ENCODE measurements at places on chromosomes 13 and 19.
A peak's percentile ranks its signal among the peaks of the same experiment; 100 is the strongest.

GRCh38 chr19:16325641-16326400 is 1.2 kb downstream of the KLF2 start:
- peak; percentile 60 for DNase-seq

- no peak for DNase-seq
Measured at GRCh38 chr13:59178344-59178743, 985.4 kb downstream of the DIAPH3 start.

- DNase-seq = no peak
Measured at GRCh38 chr13:49347650-49348385, 96.0 kb downstream of the CAB39L start.

- no peak for DNase-seq
Measured at GRCh38 chr13:47146991-47147811, 250.3 kb upstream of the HTR2A start.

GRCh38 chr13:21078501-21078900 is 17.1 kb upstream of the LATS2 start:
- DNase-seq = no peak

- DNase-seq = no peak
Measured at GRCh38 chr19:41575998-41576397, at the start of gene CEACAM21. Gene CEACAM21, plus strand, starts transcription at chr19:41576166. Its CDS starts 109 bp downstream, at chr19:41576275.

- DNase-seq = no peak
Measured at GRCh38 chr19:27962264-27962663, 1250.7 kb downstream of the UQCRFS1 start.

- DNase-seq = peak; percentile 60
Measured at GRCh38 chr19:344625-345319, at the start of gene MIER2. Gene MIER2, minus strand, starts transcription at chr19:344796. Its CDS starts 14 bp downstream, at chr19:344782.

DNA sequence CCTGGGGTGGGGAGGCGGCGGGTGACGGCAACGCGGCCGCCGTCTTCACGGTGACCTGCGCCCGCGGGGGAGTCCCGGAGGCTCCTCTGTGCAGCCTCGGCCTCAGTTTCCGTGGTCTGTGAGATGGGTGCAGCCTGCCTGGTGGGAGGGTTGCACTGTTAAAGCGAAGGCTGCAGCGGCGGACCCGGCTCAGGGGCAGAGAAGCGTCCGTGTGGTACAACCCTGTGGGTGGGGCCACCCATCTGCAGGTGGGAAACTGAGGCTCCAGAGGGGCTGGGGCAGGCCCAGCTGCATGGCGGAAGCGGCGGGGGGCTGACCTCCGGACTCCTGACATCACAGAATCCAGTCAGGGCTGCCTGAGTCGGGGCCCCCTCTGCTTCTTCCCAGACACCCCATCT is 481 bp downstream of the FGF22 start:
- DNase-seq = no peak

- DNase-seq = no peak
Measured at GRCh38 chr19:29650772-29651387, 14.4 kb upstream of the PLEKHF1 start.

DNA sequence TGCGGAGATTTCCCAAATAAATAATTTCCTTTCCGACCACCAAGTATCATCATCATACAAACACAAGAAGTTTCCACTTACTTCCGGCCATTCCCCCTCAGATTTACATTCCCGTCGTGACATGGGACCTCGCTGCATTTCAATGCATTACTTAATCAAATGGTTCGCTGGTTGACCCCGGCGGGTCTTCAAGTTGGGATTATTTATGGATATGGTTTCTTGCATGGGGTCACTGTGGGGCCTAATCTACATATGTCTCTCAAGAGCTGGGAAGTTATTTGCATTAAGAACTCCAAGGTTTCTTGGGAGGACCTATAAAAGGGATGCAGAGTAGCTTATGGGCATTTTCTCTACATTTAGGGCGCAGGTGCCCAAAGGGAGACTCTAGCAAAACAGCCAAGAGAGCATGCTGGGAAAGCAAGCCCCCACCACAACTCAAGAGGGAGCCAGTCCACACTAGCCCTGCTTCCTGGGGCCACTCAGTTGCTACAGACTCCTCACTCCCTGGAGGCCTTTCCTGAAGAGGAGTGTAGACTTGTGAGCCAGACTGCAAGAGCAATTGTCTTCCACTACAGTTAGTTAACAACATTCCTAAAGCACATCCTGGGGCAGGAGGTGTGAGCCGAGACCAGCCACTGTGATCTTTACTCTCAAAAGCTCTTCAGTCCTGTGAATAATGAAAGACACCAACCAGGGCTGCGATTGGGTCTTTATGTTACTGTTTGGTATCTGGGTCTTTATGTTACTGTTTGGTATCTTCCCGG is 125.3 kb downstream of the KATNAL1 start:
- no peak for DNase-seq

GRCh38 chr19:28208745-28209144 is 1004.2 kb downstream of the UQCRFS1 start:
- no peak for DNase-seq

- no peak for DNase-seq
Measured at GRCh38 chr13:37701306-37701705, 102.7 kb upstream of the POSTN start.

DNA sequence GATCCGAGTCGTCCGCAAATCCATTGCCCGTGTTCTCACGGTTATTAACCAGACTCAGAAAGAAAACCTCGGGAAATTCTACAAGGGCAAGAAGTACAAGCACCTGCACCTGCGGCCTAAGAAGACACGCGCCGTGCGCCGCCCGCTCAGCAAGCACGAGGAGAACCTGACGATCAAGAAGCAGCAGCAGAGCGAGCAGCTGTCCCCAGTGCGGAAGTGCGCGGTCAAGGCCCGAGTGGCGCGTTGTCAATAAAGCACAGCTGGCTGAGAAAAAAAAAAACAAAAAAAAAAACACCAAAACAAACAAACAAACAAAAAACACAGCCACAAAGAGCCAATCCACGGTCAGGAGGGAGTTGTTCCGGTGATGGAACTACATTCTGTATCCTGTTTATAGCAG is 4.7 kb upstream of the GNA15 start:
- DNase-seq = no peak

GRCh38 chr13:70747262-70747661 is 639.0 kb upstream of the KLHL1 start:
- no peak for DNase-seq

DNA sequence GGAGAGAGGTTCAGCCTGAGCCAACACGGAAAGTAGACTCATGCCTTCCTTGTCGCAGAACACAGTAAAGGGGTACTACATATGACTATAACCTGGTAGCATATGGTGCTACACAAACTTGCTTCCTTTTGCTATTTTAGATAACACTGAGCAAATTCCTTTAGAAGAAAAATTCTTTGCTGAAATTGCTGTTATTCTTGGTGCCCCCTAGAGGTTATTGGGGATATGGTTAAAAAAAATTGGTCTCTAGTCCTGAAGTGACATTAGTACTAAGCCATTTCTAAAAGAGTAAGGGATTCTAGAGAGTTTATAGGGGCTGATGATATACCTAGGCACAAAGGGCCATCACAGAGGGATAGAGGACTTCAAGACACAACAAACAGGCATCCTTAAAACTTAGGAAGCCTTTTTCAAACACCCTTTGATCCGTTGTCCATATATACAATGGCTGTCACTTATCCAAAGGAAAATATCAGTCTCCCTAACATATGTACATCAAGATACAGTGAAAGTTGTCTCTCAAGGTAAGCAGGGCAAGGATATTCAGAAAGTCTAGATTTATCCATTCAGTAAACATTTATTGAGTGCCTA is 13.9 kb upstream of the HS6ST3 start:
- no peak for DNase-seq

DNA sequence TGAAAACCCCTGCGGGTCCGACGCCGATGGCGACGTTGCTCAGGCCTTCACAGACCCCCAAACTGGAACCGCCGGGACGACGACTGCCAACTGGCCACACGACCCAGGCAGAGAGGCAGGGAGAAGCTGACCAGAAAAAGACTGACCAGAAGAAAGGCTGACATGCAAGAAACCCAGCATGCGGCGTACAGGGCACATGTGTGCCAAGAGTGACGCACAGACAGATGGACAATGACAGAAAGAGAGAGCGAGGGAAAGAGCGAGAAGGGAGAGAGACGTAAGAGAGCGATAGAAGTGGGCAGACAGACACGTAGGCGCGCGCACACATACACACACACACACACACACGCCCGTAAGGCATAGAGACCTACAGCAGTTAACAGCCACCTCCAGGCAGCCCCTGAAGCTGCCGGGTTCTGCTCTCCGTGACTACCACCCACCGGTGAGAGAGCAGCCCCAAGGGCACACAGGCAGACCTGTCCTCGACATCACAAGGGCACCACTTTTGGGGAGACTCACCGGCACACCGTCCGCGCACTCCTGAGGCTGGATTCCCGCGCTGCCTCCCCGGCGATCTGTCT is 67.2 kb upstream of the ZNF527 start:
- no peak for DNase-seq

All from COR-L47 (cell line).